Stimulated activated naive CD8-positive, alpha-beta T cell treated with anti-CD3 and anti-CD28 coated beads, Interleukin-15, Interleukin-2, amounts not matched to agents 100 U/mL and 50 U/mL, for 24 hours (primary cell): ENCODE measurements at places on chromosomes 1 and 21.

DNA sequence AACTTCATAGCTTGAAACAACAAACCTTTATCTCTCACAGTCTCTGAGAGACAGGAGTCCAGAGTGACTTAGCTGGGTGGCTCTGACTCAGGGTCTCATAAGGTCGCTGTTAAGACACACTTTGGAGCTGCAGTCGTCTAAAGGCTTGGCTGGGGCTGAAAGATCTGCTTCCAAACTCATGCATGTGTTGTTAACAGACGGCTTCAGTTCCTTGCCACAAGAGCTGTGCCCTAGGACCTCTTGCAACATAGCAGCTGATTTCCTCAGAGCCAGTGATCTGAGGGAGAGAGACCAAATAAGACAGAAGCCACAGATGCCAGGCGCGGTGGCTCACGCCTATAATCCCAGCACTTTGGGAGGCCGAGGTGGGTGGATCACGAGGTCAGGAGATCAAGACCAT, 176.8 kb downstream of the DISC1 start:
- DNase-seq = no peak

DNA sequence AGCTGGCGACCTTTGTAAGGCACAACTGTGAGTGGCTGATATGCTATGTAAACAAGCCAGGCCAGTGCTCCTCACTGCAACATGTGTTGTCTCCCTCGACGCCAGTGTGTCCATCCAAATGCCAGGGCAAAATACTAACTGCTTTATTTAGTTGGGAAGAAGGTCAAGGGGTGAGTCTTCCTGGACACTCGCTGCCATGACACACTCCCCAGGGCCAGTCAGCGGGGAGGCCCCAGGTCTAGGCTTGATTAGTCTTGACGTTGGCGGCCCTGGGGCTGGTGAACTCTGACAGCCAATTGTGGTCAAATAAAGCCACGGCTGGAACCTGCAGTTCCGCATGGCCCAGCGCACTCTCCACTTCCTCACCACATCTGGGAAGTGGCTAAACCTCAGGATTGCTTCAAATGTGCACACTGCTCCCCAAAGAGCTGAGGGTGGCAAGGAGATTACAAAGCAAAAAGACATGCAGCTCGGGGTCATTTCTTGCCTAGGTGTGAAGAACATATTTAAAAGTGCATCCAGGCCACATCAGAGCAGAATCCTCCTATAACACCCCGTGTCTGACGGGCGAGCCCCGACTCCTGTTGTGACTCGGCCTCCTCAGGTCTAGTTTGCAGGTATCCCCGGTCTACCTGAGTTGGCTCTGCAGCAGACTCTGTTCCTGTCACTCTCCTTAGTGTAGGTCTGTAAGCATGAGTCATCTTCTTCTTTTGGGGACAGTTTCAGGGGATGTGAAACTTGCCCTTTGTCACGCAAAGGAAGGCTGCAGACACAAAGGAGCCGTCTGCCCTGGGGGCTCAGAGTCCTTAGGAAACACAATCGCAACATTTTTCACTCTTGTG, 183.5 kb downstream of the RUNX1 start:
- DNase-seq = peak; percentile 36

- peak; percentile 10 for DNase-seq
These were observed 115.1 kb downstream of the TOMM20 start for GRCh38 chr1:235013512-235013911.

DNA sequence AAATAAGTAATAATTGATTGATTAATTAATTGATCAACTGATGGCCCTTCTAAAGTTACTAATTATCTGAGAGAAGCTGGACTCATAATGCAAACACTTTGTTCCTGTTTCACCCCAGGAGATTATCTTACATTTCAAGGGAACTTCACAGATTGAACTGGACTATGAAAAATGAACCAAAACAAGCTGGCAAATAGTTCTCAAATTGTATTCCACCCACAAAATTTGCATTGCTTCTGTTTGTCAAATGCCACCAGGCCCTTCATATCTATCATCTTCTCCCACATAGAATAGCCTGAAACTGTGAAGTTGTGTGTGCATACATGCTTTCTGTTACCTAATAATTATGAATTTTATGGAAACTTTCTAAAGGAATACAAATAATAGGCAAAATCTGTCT, 104.0 kb downstream of the ZNF281 start:
- DNase-seq = no peak

GRCh38 chr1:92096317-92096716, 16.2 kb downstream of the BTBD8 start:
- no peak for DNase-seq

DNA sequence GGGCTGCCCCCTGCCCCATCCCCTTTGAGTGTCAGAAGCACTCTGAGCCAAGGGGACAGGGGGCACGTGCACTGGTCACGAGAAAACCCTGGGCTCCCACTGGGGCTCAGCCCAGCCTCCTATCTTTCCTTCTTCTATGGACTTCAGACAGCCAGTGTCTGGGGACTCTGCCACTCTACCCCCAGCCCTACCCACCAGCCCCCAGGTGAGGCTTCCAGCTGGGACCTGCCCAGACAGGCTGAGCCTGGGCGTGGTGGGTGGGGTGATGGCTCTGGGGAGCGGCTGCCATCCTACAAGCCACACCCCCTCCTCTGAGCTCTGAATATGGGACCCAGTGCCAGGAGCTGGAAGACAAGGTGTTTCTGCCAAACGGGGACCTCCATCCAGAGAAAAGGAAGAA, 8.0 kb upstream of the SFN start:
- no peak for DNase-seq

- DNase-seq = no peak
These were observed 159.1 kb upstream of the USP24 start for GRCh38 chr1:55374216-55374615.
